ENCODE measurements at places on chromosomes 2 and 18.

GRCh38 chr18:3560755-3561154, 110.8 kb downstream of the TGIF1 start:
- no peak for DNase-seq

GRCh38 chr2:45172760-45173392, 163.6 kb upstream of the SIX2 start:
- DNase-seq = no peak

- DNase-seq = no peak
Measured at GRCh38 chr2:188813315-188813714, 160.9 kb upstream of the COL3A1 start.

- no peak for DNase-seq
Measured at GRCh38 chr18:48578289-48578688, 39.5 kb downstream of the CTIF start.

- no peak for DNase-seq
Measured at GRCh38 chr2:157805519-157805918, 70.6 kb downstream of the ACVR1 start.

DNA sequence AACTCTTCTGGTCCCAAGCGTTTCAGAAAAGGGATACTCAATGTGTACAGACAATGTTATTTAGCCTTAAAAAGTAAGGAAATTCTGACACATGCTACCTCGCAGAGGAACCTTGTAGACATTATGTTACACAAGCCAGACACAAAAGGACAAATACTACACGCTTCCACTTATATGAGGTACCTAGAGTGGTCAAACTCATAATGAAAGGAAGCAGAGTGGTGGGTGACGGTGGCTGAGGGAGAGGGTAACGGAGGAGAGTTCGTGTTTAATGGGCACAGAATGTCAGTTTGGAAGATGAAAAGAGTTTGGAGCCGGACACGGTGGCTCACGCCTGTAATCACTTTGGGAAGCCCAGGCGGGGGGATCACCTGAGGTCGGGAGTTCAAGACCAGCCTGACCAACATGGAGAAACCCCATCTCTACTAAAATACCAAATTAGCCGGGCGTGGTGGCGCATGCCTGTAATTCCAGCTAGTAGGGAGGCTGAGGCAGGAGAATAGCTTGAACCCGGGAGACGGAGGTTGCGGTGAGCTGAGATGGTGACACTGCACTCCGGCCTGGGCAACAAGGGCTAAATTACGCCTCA, 1.4 kb downstream of the MCM6 start:
- no peak for DNase-seq

DNA sequence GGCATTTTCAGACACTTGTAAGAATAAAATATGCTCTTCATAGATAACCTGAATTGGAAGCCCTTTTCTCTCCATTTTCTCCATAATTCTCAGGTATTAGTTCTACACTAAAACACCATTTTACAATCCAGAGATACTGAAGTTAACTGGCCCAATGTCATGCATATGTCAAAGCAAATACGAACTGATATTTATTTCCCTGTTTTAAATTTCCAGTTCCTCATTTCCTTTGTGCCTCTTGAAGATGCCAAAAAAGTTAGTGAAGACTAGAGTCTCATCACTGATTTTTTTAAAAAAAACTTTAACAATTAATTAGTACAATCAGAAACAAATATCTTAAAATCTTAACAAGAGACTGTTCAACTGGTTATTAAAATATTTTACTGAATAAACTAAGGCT, 52.8 kb upstream of the ITGB6 start:
- DNase-seq = no peak

- DNase-seq = no peak
Measured at GRCh38 chr18:70149616-70150301, 55.7 kb downstream of the RTTN start.

GRCh38 chr2:122734766-122735424, 979.4 kb downstream of the TSN start:
- no peak for DNase-seq

DNA sequence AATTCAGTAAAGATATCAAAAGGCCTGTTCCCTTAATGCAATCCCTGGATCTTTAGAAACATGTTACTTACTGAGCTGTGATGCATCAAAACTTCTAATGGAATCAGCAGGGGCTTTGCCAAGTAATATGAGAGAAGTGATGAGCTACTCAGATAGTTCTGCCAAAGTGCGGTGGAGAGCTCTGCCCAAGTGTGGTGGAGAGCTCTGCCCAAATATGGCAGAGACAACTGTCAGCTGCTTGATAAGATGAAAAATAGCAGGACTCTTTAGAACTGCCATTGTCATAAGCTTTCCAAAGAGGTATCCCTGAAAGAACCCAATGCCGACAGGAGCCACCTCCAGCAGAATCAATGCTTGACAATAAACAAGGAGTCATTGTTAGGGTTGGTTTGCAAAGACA, 167.9 kb upstream of the SLC39A10 start:
- no peak for DNase-seq

DNA sequence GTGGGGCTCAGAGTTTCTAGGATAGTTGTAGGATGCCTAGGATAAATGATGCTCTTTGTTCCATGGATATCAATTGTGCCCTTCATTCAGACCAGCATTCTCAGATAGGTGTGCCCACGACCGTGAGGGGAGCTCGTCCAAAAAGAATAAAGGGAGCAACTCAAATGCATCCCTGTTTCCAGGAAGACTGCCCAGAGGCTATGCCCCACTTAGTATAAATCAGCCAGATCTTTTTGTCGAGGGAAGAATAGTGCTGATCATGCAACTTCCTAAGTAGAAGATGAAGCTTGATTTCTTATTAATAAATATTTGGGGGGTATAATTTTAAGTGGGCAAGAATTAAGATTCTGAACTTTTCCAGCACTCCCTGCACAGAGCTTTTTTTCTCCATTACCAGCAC, 450.2 kb downstream of the ARHGAP15 start:
- DNase-seq = no peak

GRCh38 chr2:236824836-236825235, 255.2 kb downstream of the ACKR3 start:
- no peak for DNase-seq

GRCh38 chr2:53475321-53475720, 292.3 kb upstream of the CHAC2 start:
- DNase-seq = no peak

DNA sequence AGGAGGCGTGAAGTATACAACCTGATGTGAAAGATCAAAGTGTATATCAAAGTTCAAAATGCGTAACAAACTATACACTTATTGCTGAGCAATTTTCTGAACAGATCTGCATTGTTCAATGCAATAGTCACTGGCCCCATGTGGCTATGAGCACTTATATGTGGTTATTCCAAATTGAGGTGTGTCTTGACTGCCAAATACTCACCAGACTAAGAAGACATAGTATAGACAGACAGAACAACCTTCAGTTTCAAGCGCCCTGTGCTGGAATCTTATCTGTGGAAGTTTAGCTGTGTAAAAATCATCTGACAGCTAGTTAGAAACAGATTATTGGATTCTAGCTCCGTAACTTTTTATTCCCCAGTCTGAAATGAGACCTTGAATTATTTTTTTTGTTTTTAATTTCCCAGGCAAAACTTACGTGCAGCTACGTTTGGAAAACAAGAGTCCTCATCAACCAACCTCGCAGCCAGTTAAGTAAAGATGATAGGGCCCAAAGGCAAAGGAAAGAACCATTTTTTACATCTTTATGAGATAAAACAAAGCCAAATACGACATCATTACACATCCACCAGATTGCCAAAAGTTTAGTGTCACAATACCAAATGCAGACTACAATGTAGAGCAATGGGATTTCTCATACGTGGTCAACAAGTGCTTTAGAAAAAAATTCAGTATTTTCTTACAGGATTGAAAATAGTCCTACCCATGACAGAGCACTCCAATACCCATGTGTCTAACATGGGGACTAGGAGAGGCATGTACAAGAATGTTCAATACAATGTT, 37.2 kb downstream of the MBOAT2 start:
- DNase-seq = no peak

DNA sequence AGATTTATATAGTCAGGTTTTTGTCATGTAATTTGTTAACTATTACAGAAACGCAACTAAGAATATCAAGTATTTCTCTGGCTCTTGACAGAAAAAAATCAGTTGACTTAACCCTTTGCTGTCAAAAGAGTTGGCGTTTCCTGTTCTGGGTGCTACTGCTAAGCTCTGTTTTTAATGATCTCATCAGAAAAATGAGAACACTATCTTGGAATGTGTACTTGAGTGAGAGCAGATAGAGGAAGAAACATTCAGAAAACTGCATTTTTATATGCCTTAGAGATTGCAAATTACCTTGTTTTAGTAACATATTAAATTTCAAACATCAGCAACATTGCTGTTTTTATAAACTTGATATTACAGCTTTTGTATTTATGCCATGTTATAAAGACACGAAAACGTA, 297.9 kb downstream of the RDH14 start:
- no peak for DNase-seq

DNA sequence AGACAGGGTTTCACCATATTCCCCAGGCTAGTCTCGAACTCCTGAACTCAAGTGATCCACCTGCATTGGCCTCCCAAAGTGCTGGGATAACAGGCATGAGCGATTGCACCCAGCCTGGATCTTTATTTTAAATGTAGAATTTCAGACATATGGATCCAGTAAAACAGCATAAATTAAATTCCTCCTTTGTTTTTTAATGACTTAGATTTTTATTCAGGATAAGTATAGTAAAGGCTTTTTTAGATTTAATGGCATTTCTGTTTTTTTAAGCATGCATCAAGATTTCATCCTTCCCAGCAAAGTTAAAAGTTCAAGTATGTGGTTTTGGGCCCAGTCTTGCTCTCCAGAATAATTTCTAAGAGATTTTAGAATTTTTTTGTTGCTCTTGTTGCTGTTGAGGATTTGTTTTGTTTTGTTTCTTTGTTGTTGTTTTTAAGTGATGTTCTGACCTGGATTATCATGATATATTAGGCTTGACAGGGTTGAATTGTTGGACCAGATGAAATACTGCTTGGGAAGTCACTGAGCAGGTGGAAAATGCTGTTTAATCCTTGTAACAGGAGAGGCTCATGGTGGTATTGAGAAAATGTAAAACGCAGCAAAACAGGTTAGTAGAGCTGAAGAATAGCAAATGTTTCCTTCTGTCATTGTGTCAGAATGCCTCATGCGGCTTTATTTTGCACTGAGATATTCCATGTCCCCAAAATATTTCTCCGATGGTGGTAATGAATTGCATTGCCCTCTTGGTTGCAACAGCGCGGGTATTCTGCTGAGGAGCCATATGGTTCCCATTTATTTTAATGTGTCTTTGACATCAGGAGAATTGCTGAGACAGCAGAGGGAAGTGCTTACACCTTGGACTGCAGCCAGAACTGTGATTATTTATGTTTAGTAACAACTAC, 147.9 kb downstream of the GALNT3 start:
- DNase-seq = no peak

- no peak for DNase-seq
Measured at GRCh38 chr2:73282924-73283544, 1.2 kb downstream of the FBXO41 start.

DNA sequence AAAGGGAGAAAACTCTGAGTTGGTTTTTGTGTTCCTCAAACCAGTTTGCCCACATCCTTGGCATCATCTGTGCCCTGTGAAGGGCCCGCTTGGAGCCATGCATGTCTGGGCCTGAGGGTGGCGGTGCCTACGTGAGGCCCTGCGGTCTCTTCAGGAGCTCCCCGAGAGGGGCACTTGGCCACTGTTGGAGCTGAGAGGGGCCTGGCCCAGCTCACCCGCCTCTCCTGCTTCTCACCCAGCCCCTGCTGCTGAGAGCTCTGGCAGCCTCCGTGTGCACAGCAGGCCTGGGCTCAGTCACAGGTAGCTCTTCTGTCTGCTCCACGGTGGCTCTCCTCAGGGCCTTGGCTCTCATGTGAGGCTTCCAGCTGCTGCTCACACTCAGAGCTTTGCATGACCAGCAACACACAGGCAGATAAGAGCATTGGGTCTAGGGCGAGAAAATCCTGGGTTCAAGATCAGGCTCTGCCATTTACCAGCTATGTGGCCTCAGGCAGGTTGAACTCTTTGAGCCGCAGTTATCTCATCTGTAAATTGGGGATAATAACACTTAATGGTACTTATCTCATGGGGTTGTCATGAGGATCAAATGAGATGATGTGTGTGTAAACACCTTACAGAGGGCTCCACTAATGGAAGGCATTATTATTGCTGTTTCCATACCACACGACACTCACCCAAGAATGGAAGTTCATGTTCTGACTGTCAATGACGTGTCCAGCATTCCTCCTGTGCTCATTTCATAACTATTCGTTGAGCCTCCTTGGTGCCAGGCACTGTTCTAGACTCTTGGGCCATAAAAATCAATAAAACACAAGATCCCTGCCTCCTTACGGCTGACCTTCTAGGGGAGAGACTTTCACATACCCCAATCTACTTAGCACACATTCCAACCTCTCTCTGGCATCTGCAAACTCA, 41.6 kb upstream of the PLB1 start:
- no peak for DNase-seq

DNA sequence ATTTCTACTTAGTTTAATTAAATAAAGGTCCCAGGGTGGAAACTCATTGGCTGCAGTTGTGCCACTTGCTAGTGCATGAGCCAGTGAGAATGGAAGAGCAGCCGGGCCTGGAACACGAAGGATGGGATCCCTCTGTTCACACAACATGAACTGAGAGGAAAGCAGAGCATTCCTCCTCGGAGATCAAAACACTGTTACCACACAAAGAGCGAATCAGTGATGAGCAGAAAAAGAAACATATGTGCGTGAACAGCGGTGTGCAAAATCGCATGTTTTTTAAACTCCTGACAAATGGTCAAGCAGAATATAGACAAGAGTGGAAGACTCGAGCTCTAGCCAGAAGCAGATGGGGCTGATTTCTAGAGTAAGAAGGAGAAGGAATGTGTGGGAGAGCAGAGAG, 28.4 kb upstream of the ANKRD44 start:
- DNase-seq = no peak

- no peak for DNase-seq
Measured at GRCh38 chr2:100470898-100471514, 724 bp downstream of the NMS start.

DNA sequence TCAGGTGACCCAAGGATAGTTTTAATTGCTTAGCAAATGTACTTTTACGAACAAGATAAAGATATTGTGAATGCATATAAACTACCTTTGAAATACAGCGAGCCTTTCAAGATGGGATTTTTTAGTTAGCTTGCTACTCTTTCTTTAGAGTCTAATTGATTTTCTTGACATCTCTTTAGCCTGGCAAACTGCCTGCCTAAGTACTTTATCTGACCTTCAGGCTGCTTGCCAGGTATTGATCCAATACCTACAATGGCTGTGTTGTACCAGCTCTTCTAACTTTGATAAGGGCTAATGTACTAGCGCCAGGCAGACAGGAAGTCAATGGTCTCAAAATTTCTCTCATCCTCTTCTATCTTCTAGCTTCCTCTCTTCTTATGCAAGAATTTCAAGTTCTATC, 414.4 kb upstream of the ACVR2A start:
- no peak for DNase-seq

GRCh38 chr2:6845903-6846302, 19.8 kb downstream of the CMPK2 start:
- DNase-seq = no peak

- no peak for DNase-seq
Measured at GRCh38 chr2:96924775-96925747, 55.2 kb upstream of the SEMA4C start.
